ENCODE measurements at places on chromosomes 13 and 19.

- no peak for DNase-seq
Observed at GRCh38 chr13:111875915-111876314, 191.0 kb upstream of the SOX1 start.

DNA sequence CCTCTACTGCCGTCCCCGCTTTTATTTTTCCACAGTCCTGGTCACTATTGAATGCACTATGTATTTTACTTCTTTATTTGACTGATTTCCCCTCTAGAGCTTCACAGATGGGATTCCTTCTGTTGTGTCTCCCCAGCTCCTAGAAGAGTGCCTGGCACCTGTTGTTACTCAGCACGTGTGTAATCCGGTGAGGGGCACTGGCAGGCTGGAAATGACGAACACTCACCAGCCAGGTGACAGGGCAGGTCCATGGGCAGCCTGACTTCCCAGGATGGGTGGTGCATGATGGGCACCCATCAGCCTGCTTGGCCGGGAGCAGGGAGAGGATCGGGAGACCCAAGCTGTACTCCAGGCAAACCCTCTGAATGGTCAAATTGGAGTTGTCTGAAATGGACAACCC is 67.2 kb downstream of the CEBPG start:
- no peak for DNase-seq

- DNase-seq, result no peak
Observed at GRCh38 chr13:24076636-24077035, 83.9 kb upstream of the SPATA13 start.

- no peak for DNase-seq
Observed at GRCh38 chr19:54461210-54461609, 2.4 kb downstream of the LENG9 start.

GRCh38 chr13:80171096-80171495 is 169.8 kb downstream of the SPRY2 start:
- no peak for DNase-seq

- no peak for DNase-seq
Observed at GRCh38 chr19:3608079-3608641, 1.5 kb upstream of the TBXA2R start.

DNA sequence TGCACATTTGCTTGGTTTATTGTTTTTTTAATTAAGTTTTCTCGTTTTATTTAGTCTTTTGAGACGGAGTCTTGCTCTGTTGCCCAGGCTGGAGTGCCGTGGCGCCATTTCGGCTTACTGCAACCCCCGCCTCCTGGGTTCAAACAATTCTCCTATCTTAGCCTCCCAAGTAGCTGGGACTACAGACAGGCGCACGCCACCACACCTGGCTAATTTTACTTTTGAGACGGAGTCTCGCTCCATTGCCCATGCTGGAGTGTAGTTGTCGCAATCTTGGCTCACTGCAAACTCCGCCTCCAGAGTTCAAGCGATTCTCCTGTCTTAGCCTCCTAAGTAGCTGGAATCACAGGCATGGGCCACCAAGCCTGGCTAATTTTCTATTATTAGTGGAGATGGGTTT is 1.3 kb downstream of the RPS9 start:
- no peak for DNase-seq

GRCh38 chr19:11168568-11168967 is 13.0 kb upstream of the SPC24 start:
- DNase-seq, result no peak

- no peak for DNase-seq
Observed at GRCh38 chr13:21048901-21049698, 12.3 kb downstream of the LATS2 start.

DNA sequence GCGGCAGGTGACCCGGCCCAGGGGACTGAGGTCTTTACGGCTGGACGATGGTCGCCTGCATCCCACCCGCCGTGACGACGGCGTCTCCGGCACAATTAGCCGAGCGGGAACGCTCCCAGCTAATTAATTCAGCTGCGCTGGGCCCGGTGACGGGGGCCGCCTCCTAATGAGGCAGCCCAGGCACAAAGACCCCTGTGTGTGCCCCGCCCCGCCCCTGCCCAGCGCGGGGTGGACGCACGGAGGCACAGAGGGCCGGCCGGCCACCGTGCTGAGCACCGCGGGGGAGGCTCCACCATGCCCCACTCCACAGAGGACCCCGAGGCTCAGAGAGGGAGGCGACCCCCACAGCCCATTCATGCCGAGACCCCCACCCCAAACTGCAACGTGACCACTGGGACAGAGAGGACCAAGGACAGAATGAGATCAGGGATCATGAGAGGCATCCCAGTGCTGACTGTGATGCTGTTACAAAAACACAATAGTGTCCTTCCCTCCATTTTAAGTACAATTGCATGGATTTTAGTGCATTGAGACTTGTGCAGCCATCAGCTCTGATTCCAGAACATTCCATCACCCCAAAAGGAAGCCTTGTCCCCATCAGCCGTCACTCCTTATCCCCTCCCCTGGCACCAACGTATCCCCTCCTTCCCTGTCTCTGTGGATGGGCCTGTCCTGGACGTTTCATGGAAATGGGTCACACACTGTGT is 17.0 kb downstream of the EFNA2 start:
- DNase-seq, result no peak

DNA sequence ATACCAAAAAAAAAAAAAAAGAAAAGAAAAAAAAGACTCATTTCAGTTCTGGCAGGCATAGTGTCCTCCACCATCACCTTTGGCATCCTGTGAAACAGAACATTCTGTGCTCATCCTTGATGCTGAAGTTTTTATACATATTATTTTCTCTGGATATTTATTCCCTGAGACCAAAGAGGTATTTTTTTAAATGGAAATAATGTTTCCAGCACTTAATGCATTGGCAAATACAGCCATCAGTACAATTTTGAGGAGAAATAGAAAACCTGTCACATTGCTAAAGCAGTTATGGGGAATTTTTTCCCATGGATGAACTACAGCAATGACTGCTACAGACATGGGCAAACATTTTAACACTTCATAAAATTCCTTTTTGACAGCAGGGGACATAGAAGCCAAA is 312.4 kb downstream of the DNAJC15 start:
- no peak for DNase-seq

DNA sequence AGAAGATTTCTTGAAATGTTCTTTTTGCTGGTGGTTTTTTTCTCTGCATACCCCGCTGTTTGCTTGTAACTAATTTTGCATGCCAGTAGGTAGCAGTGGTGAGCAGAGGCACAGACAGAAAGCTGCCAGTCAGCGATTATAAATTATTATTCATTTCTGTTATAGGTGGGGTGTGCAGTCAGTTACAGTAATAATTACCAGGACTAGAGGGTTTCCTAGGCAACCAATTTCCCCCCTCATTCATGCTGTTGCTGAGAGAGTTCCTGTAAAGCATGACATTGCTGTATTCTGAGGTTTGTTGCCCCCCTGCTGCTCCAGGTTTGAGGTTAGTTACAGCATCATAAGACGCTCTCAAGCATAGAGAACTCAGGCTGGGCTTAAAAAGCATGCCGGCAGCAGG is 104.5 kb downstream of the URI1 start:
- DNase-seq, result no peak

GRCh38 chr19:19502808-19503602 is 12.3 kb downstream of the TSSK6 start:
- DNase-seq, result no peak

GRCh38 chr19:43651758-43652545 is 12.3 kb upstream of the CADM4 start:
- no peak for DNase-seq

DNA sequence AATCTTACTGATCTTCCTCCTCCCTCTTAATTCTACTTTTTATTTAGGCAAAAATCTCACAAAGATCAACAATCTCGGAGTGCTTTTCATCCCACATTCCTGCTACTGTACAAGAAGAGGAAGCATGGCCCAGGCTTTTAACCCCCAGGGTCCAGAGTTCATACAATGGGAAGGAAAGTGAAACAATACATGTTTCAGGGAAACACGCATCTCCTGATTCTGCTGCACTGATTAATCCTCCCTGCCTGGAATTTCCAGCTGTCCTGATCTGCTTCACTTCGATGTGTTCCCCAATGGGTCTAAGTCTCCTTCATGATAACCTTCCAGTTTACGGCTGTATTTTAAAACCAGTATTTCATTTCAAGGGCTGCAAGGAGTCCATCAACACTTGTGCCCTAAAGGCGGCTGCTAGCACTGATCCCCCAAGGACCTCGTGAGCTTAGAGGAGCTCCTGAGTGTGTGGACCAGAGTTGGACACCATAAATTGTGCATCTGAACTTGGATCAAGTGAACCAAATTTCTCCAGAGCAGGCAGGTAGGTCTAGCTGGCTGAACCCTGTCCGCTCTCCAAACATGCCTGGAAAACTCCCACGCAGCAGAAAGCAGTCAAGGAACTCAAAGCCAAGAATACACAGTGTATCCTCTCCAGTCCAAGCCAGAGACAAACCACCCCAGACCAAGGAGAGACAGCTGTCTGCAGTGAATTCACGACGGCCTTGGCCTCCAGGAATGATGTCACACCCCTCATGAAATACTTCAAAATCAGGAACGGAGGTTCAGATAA is 44.3 kb downstream of the COL4A1 start:
- DNase-seq, result no peak

GRCh38 chr19:45508861-45509691 is 1.8 kb downstream of the VASP start:
- no peak for DNase-seq

GRCh38 chr13:23628765-23629565 is 58.8 kb downstream of the TNFRSF19 start:
- DNase-seq, result no peak

DNA sequence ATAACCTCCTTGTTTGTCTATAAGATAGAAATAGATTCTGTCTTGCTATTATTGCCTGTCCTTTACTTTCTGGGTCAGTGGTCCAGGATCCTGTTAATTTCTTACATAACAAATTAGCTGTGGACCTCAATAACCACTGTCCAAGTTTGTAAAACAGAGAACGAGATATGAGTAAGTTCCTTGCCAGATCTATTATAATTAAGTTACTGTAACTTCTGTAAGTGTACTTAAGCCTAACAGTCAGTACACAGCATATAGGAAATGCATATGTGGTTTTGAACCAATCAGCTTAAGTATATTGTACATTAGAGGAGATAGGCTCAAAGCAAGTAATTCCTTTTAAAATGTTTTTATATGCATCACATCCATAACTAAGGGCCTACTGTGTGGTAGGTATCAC is 34.9 kb downstream of the HTR2A start:
- DNase-seq, result no peak

DNA sequence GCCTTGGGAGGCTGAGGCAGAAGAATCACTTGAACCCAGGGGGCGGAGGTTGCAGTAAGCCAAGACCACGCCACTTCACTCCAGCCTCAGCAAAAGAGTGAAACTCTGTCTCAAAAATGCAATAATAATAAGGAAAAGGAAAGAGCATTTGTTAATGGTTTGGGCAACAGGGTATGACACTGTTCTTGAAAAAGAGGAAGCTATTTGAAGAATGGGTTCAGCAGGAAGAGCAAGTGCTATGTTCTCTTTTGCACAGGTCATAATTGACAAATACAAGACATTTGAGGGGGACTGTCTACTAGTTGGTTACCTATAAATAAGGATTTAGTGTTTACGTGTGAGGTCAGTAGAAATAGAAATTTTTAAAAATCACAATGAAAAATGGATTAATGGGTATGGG is 218.3 kb downstream of the DCT start:
- DNase-seq, result no peak

DNA sequence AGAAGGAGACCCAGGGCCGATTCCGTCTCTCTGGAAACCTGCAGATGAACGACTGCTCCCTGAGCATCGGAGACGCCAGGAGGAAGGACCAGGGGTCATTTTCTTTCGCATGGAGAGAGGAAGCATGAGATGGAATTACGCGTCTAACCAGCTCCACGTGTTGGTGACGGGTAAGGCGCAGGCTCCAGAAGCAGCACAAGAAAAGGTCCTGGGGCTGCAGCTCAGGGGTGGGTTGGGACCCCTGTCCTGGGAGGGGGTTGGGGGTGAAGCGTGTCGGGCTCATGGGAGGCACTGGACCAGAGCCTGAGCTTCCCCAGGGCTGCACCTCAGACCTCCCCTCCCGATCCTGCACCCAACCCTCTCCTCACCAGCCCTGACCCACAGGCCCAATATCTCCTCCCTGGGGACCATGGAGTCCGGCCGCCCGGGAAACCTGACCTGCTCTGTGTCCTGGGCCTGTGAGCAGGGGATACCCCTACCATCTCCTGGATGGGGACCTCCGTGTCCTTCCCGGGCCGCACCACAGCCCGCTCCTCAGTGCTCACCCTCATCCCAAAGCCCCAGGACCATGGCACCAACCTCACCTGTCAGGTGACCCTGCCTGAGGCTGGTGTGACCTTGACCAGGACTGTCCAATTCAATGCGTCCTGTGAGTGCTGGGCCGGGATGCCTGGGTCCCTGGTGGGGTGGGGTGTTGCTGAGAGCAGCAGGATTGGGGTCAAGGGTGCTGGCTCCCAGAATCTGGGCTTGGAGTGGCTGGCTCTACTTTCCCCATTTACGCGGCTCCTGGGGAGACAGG is 39.6 kb upstream of the CD33 start:
- DNase-seq, result no peak

- DNase-seq, result no peak
Observed at GRCh38 chr13:112931028-112931934, 37.7 kb upstream of the MCF2L start.

DNA sequence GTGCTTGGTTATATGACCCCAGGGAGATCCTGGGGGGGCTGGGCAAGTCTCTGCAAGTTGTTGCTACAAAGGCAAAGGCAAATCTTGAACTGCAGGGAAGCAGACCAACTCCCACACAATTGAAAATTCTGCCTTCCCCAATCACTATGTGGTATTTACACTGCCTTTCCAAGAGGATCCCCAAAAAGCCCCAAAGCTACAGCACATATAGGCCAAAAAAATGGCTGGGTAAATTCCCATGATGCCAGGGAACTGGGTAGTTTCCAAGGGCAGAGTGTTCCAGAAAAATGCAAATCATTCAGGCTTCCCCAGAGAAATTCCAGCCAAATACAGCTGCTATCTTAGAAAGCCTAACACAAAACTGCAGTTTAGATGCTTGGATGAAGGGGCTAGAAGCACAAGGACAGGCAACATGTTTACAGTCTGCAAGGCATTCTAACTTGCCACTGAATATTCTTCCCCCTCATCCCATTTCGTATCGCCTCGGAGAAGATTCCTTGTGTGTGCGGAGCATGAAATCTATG is 6.2 kb downstream of the FOXO1 start:
- DNase-seq, result no peak

- DNase-seq, result no peak
Observed at GRCh38 chr13:72295153-72295552, 428.1 kb upstream of the DACH1 start.

DNA sequence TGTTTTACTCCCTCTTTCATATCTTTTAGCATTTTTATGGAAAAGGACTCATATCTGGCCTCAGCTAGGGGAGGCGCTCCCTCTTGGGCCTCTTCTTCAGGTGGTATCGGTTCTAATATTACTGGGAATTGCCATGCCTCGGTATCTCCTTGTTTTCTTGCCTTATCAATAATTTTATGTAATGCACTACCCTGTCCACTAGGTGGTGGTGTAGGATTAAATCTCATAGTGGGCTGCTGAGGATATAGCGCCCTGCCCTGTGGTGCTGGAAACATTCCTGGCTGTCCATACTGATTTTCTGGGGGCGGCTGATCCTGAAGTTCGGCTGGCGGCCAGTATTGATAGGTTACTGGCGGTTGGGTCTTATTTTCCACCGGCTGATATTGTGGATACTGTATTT is 35.8 kb downstream of the ZNF420 start:
- no peak for DNase-seq

Measured in activated CD8-positive, alpha-beta memory T cell treated with anti-CD3 and anti-CD28 coated beads for 4 hours (primary cell).